ENCODE measurements at places on chromosomes 5 and 9. TPM values are rescaled to one million over a fixed set of nuclear protein-coding genes. Genes with fewer than 3 reads are reported as not detected.

GRCh38 chr9:7313389-7313788 lies 486.2 kb downstream of the DMAC1 start:
- no peak for DNase-seq

GRCh38 chr9:26802921-26803320 lies 89.7 kb downstream of the CAAP1 start:
- no peak for DNase-seq

DNA sequence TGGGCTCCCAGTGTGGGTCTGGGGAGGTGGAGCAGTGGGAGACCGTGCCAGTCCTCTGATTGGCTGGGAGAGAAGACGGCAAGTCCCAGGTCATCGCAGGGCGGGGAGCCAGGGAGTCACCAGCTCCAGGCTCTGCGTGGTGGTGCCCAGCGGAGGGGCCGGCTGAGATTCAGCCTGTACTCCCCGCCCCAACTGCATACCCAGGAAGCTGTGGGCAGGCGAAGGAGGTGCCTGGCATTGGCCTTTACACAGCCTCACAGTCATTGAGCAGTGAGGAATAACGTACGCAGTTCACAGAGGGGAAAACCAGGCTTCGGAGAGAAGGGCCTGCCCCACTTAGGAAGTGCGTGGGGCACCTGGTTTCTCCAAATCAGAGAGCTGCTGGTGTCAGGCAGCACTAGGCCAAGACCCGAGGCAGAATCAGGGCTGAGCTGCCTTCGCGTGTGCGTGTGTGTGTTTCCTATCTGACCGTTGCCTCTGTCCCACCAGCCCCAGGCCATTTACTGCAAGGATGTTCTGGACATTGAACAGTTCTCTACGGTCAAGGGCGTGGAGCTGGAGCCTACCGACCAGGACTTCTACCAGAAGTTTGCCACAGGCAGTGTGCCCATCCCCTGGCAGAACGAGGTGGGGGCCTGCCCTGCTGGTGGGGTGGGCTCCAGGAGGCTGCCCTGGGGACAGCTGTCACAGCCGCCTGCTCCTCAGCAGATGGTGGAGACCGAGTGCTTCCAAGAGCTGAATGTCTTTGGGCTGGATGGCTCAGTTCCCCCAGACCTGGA lies 6.2 kb upstream of the PRR7 start:
- DNase-seq, result peak; percentile 80

DNA sequence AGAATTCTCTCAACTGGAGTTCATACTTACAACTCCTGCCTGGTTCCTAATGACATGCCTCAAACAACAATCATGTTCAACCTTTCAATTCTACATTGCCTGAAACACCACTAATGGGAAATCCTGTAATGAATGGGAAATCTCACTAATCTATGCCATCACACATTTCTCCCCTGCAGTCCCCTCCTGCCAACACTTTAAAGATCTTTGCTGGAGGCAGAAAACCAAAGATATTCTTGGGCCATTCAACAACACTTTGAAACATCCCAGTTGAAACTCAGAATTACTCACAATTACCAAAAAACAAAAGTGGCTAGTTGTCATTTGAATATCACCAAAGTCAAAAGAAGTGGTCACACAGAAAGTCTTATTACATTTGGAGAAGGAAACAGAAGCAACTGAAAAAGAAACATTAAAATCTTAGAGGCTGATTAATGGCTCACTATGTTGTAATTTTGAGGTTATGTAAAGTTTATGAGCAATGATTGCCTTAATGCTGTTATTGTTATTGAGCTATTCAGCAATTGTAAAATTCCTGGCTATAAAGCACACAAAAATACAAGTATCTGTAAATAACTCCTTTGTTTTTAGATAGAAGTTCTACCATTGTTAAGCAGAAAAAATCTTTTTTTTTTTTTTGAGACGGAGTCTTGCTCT lies 313.4 kb upstream of the SLC30A5 start:
- no peak for DNase-seq

The CBY3 gene
- total RNA-seq, result 0.58 TPM

The SOX30 gene
- 0.14 TPM for total RNA-seq
